Naive thymus-derived CD4-positive, alpha-beta T cell (primary cell): ENCODE measurements at places on chromosomes 2 and 18. TPM values are rescaled to one million over a fixed set of nuclear protein-coding genes. Genes with fewer than 3 reads are reported as not detected.
A peak's percentile ranks its signal among the peaks of the same experiment; 100 is the strongest.

- DNase-seq = no peak
These were observed 152.6 kb upstream of the PELI1 start for GRCh38 chr2:64296695-64297346.

DSC1 gene
- total RNA-seq = 3.1 TPM

EIF4E2 gene
- total RNA-seq = 51.9 TPM

- no peak for DNase-seq
These were observed 47.7 kb downstream of the PLCL1 start for GRCh38 chr2:197852108-197852507.

DNA sequence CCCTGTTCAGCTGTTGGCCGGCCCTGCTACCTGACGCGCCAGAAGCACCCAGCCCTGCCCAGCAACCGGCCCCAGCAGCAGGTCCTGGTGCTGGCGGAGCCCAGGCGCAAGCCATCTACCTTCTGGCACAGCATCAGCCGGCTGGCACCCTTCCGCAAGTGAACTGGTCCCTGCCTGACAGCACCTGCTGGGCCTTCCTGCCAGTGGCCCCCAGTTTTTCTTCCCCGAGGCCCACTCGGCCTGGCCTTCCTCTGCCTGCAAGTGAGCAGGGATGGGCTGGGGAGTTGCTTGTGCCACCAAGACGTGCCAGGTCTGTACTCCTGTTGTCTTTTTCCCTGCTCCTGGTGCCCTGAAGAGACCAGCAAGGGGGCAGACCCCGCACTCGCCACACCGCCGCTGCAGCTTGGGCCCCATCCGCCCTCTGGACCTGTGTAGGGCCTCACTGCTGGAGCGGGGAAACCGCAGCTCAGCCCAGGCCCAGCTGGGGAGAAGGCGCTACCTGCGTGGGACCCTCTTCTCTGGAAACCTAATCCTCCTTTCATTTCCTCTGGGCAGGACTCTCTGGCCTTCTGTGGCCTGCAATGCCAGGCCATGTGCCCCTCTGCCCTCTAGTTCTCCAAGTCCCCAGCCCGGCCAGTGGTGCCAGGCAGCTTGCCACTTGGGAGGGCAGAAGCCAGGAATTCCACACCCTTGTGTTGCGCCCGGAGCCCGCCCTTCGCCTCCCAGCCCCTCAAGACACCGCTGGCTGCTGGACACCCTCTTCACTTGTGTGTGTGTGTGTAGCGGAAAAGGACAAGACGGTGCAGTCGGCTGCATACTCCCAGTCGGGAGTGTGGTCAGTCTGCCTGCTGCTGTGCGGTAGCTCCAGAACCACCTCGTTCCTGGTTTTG lies 47.0 kb downstream of the FAM168B start:
- DNase-seq = no peak

DNA sequence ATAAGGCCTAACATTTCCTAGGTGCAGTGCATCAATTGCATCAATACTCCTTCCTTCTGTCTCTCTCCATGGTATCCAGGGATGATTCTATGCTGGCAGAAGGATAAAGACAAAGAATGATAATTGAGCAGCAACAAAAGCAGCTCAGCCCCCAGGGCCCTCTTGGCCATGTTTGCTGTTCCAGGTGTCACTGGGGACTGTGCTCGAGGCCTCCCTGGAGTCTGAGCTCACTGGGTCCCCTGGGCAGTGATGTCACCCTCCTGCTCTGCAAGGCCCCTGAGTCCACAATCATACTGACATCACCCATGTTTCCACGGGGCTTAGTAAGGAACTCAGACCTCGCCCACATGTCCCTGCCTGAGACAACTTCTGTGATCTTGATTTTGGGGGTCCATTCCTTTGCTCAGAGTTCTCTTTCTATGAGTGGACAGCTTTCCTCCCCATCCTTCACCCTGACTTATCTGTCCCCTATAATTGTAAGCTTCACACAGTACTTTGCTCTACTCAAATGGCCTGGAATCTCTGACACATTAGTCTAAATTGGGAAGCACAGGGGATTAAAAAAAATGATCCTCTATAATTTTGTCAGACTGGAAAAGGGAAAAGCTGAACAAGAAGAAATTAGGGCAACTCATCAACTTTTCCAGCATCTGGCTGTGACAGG lies 15.8 kb upstream of the EXOC6B start:
- no peak for DNase-seq

MRPL19 gene
- 25.3 TPM for total RNA-seq

MAP3K19 gene
- not detected for total RNA-seq

SCG2 gene
- total RNA-seq = not detected

- no peak for DNase-seq
These were observed 5.8 kb downstream of the SH3RF3 start for GRCh38 chr2:109134741-109135358.

GRCh38 chr18:39172695-39173421 lies 1607.3 kb upstream of the CELF4 start:
- DNase-seq = no peak

- DNase-seq = no peak
These were observed 357.0 kb downstream of the TSN start for GRCh38 chr2:122112216-122113005.

GRCh38 chr18:23690505-23691068 lies 1.3 kb downstream of the LAMA3 start:
- no peak for DNase-seq

DNA sequence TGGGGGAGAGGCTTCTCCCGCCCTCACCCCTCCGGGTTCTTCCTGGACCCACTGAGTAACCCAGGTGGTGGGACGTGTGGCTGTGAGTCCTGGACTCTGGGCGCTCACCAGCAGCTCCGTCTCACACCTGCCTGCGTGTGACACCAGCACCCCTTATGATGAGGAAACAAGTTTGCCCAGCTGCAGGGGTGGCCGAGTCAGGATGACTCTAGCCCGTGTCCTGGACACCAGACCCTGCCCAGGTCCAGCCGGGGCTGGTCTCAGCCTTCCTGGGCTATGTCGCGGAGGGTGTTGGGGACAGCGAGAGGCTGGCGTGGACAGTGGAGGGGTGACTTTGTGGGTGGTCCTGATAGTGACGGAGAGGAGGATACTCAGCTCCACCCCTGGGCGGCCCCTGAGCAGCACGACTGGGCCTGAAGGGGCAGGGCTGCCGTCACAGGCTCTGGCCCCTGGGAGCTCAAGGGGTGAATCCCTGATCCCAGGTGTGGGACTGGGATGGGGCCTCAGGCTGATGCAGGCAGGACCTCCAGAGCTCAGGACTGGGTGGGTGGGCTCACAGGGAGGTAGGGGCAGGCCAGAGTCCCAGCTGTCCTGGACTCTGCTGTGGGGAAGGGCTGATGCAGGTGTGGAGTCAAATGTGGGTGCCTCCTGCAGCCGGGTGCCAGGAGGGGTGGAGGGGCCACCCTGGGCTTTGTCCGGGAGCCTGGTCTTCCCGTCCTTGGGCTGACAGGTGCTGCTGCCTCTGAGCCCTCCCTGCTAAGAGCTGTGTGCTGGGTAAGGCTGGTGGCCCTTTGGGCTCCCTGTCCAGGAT lies 3.7 kb downstream of the GPR35 start:
- no peak for DNase-seq

DNA sequence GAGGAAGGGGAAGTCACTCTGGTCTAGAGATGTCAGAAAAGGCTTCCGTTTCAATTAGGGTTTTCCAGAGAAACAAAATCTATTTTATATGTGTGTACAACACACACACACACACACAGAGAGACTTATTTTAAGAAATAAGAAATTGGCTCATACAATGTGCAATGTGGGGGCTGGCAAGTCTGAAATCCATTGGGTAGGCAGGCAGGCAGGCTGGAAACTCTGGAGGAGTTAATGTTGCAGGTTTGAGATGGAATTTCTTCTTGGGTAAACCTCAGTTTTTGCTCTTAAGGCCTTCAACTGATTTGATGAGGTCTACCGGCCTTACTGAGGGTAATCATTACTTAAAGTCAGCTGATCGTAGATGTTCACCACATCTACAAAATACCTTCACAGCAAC lies 62.6 kb downstream of the MDH1 start:
- DNase-seq = no peak

DNA sequence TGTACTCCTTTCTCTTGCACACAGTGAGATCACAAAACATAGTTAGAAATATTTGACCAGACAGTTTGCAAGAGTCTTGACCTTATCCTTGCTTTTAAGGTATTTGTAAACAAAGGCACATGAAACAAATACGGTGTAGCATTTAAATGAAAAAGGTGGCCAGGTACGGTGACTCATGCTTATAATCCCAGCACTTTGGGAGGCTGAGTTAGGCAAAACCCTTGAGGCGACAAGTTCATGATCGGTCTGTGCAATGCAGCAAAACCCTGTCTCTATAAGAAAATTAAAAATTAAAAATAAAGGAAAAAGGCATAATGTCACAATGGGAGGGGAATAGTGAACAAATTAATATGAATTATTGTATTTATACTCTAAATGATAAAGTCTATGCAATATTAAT lies 109.5 kb upstream of the PIK3C3 start:
- DNase-seq = no peak

GREB1 gene
- total RNA-seq = 0.35 TPM

GRCh38 chr18:2680216-2680792 lies 24.8 kb downstream of the SMCHD1 start:
- DNase-seq = no peak

GRCh38 chr2:104836265-104836664 lies 17.6 kb upstream of the POU3F3 start:
- DNase-seq = no peak

DNA sequence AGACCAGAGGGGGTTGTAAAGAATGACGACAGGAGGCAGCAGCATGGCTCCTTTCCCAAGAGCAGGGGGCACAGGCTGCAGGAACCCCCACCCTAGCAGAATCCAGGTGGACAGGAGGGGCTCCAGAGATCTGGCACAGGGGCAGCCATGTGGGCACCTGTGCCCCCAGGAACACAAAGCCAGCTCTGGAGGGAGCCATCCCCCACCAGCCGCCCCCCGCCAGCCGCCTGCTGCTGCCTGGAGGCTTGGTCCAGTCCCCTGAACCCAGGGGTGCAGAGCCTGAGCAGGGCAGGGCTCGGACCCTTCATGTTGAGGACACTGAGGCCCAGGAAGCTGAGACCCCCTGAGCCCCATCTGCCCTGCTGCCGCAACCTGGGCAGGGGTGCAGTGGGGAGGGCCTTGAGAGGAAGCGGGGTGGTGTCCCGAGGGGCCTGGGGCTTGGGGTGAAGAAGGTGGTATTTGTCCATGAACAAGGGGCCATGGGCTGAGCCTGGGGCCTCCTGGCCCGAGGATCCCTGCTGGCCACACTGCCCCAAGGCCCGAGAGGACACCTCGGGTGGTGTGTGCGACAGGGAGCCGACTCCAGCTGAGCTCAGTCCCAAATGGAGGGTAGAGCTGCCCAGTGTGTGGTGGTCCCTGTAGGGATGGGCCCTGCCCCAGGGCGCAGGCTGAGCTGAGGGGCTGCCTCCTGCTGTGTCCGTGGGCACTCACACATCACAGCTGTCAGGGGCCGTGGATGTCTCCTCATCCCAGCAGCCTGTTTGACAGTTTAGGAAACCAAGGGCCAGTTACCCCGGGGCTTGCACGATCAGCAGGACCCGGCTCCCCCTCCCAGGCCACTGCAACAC lies 39.8 kb upstream of the SNED1 start:
- peak; percentile 13 for DNase-seq

GRCh38 chr18:38312532-38312931 lies 746.9 kb upstream of the CELF4 start:
- no peak for DNase-seq

ACADL gene
- not detected for total RNA-seq

MSH6 gene
- total RNA-seq = 41.6 TPM

- DNase-seq = no peak
These were observed 9.4 kb downstream of the COA5 start for GRCh38 chr2:98598781-98599428.

DNA sequence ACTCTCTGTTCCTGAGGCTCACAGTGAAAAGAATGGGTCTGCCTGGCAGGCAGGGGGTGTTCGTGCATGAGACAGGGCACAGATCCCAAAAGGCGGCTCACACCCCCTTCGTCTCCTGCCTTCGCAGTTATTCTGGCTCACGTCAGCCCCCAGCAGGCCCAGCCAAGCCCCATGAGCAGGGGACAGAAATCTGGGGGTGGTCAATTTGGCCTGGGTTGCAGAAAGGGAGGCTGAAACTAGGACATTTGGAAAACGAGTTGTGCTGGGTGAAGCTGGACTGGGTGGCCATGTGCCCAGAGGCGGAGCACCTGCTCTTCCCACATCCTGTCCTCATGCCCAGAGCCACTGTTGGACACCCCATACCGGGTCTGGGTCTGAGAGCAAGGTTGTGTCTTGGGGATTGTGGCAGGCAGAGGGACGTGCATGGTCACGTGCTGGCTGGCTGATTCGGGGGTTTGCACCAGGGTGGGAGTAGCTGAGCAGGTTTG lies 99.0 kb upstream of the MCFD2 start:
- DNase-seq = no peak

DNA sequence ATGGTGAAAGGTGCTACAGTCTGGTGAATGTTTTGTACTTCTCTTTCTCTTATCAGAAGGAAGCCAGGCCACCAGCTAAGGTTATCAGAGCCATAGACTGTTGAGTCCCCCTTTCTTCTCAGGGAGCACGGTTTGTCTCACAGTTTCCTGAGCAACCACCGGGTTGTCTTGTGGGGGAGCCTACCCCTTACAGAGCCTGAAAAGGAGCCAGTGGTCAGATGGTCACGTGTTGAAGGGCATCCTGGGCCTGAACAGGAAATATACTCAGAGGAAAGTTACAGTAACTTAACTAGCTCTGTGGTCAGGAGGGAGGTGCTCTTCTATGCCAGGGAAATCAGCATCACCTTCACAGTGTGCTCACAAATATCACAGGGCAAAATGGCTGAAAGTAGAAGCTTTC lies 11.6 kb downstream of the CD28 start:
- DNase-seq = peak; percentile 60

GRCh38 chr2:189609853-189610252 lies 29.3 kb upstream of the SLC40A1 start:
- DNase-seq = no peak

- DNase-seq = no peak
These were observed 72.7 kb upstream of the MAP4K4 start for GRCh38 chr2:101624706-101625332.

GRCh38 chr2:149333636-149334035 lies 3.2 kb downstream of the LYPD6 start:
- DNase-seq = no peak

PRKAG3 gene
- total RNA-seq = not detected

DYSF gene
- total RNA-seq = 28.2 TPM

- DNase-seq = no peak
These were observed 27.6 kb upstream of the CDC42EP3 start for GRCh38 chr2:37698931-37699481.

C2orf15 gene
- total RNA-seq = 1.6 TPM

DNA sequence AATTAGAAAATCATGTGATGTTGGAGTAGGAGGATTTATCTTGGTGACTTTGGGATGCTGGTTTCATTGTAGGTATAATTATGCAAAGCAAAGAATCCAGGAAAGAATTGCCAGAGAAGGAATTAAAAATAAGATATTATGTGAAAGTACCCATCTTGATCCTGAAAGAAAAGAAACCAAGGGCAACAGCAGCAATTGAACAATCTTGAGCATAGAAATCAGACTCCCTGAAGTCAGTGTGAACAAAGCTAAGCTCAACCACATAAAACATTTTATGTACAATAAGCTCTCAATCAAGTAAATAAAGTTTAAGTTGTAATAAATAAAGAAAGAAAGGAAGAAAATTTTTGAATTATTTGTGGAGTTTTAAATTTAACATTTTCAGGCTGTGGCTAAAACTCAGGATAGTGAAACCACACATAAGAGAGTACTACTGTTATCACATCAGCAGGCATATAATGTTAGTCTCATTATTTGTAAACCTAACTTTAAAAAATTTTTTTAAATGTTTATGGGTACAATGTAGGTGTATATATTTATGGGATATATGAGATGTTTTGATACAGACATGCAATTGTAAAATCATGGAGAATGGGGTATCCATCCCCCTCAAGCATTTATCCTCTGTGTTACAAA lies 32.8 kb upstream of the GPR55 start:
- DNase-seq = no peak

- no peak for DNase-seq
These were observed 120.3 kb downstream of the PAX3 start for GRCh38 chr2:222178450-222178849.
